Fibroblast of skin of back (primary cell): ENCODE measurements at places on chromosomes 12 and 14.

- no peak for DNase-seq
Observed at GRCh38 chr12:70317781-70318180, 48.3 kb upstream of the KCNMB4 start.

- DNase-seq: no peak
Observed at GRCh38 chr14:93019367-93019843, 96.3 kb downstream of the ITPK1 start.

DNA sequence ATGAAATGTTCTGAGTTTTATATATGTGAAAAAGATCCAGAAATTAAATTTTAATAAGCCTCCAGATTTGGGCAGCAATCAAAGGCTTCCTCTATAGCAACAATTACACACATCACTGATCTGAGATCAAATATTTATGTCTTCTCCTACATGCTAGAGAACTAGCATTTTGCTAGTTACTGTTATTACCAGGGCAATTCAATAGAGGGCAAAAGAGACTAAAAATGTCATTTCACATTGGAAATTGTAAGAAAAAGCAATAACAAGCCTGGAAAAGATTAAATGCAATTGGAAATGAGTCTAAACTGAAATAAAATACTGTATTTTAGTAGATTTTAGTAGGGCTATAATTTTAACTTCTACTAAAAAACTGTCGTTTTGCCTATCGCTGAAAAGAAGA, 32.6 kb upstream of the ANO6 start:
- DNase-seq: peak; percentile 11

DNA sequence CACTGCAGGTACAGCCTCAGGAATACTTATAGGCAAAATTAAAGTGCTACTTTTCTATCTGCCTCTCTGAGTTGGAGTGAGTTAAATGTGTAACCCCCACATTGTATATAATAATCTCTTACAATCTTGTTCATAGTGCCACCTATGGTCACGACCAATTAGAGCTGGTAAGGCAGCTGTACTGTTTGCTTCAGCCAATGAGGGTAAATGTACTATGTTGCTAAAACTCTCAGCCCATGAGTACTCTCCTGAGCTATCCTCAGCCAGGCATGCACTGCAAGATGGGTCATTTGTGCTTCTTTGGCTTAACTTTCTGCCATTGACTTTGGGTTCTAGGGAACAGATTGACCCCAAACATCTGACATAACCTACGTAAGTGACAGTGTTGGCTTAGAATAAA, 15.0 kb upstream of the MDM2 start:
- DNase-seq: peak; percentile 26

- no peak for DNase-seq
Observed at GRCh38 chr14:55347040-55347439, 64.6 kb downstream of the ATG14 start.

DNA sequence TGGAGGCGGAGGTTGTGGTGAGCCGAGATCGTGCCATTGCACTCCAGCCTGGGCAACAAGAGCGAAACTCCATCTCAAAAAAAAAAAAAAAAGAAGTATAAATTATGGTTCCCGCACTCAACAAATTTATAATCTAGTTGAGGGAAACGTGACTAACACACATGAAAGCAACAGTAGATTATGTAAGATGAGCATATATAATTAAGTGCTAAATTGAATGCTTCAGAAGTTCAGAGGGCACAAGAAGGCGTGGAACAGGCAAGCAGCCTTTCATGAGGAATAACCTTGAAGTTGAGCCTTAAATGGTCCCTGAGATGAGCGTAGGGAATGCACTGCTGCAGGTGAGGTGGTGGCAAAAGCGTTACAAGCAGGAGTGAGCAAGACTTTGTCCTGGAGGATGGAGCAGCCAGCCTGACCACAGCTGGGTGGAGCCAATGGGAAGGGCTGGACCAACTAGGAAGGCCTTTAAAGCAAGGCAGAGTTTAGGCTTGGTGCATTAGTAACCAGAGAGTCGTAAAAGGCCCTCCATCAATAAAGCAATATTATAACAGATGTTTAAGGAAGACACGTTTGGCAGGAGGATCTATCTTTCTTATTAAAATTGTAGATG, 30.6 kb upstream of the TUBA1A start:
- DNase-seq: no peak

GRCh38 chr12:79945433-79945832, 10.5 kb upstream of the PPP1R12A start:
- DNase-seq: no peak

DNA sequence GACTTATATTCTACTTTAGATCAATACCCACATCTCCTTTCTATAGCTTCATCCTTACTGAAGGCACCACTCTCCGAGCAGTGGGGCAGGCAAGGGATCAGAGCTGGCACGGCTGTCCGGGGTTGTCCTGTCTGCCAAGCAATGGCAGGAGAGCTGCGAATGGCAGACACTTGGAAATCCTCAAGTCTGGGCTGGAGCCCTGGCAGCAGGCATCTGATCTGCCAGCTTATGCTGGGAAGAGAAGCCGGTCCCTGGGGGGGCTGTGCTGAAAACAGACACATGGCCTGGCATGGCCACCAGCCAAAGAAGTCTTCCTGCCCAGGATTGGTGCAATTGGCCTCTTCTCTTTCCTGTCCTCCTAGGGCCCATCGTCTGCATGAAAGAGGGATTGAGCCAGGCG, 280.2 kb upstream of the PWP1 start:
- DNase-seq: no peak

DNA sequence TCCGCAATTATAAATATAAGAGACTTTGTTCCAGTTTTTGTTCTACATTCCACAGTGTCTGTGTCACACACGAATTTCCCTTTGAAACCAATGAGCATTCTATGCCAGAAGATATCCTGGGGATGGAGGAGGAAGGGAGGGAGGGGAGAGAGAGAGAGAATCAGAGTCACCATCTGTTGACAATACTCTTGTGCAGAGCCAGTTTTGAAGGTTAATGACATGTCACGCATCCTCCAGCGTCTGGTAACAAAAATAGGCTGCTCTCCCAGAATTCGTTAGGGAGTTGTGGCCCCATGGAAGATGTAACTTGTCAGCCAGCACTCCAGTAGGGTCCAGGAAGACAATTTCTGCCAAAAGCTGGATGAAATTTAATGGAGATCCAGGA, 213.5 kb upstream of the KRR1 start:
- DNase-seq: peak; percentile 96

GRCh38 chr12:64125913-64126312, 96.2 kb downstream of the KICS2 start:
- DNase-seq: no peak

GRCh38 chr14:95014036-95014435, 143.3 kb downstream of the DICER1 start:
- DNase-seq: no peak

DNA sequence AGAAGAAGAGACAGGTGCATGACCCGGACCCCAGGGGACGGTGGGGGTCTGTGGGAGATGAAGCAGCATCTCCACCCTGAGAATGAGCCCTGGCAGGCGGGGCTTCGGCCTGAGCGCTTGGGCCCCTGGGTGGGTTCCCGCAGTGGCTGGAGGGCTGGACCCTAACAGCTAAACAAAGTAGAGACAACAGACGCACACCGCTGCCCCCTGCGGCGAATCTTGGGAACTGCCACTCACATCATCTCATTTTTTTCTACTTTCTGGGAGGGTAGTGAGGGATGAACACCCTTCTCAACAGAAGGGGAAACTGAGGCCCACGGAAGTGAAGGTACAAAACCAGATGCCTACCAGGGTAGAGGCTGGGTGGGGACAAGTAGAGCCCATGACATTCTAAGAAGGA, 104.7 kb downstream of the RFLNA start:
- no peak for DNase-seq

DNA sequence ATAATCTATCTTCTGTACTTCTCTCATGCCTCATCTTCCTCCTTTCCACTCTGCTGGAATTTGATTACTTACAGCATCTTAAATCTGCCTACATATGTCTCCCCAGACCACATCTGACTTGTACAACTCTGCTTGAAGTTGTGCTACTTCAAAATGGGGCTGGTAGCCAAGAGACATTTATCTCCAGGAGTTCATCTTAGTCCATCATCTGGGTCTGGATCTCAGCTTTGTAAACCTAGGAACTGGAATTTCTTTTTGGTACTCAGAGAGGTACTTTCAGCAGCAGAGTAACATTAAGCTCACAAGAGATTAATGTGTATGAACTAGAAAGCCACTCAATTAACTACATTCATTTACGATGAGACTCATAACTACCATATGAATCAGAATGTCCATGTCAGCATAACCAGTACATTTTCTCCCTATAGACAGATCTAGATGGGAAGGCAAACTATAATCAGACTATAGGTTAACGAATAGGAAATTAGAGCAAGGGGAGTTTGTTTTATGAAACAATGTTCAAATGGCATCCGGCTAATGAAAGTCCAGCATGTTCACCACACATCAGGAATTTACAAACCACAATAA, 178.8 kb downstream of the CEP128 start:
- DNase-seq: no peak

DNA sequence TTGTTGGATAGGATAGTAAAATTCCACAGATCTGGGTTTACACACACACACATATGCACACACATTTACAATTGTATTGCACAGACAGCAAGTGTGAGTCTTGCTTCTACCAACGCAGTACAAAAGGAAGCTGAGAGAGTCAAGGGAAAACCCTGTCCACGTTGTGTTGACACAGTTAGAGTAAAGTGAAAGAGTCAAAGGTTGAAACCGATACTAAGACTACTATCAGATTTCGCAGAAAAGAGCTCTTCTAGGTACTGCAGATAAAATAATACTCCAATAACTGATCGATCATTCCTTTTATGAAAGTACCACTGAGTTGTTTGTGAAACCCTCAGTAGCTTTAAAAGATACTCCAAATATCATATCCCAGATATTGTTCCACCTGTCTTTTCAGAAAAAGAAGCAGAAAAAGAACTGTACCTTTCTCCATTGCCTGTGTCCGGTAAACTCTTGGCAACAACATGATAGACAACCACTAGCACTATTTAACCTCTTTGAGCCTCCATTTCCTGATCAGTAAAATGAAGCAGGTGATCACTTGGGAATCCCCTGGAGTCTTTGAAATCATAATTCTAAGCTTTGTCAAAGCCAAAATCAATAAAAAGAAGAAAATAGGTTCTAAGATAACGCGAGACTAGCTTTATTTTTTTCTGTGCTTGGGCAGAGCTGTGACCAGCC, 224.6 kb upstream of the FOXN3 start:
- no peak for DNase-seq

DNA sequence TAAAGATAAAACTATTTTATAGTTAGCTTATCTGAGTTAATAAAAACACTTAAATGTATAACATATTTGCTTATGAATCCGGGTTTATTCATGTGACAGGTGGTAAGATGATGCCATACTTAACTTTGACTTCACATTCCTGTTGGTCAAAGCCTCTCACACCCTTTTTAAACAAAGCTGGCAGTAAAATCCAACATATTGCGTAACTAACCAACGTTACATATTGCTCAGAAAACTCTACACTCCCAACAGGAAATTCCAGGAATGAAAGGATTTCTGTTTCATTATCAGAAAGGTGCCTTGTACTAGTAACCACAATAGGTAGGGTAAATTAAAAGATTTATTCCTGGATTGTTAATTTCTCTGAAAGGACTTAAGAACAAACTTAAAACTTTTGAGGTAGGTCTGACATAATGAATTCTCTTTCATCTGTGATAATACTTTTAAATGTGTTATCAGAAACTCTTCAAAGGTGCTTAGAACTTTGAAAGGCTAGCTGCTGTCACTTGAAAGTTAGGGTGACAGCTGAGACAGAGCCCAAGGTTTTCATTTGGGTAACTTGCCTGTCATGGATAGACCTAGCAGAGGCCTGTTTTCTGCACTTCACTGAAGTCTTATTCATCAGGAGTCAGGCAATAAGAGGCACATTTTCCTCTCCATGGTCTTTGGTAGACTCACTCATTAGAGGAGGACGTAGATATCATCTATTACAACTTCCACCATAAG, 23.8 kb upstream of the CATSPERB start:
- no peak for DNase-seq

- no peak for DNase-seq
Observed at GRCh38 chr14:64826845-64827244, 52.9 kb downstream of the SPTB start.

GRCh38 chr14:55798406-55798805, 218.4 kb downstream of the KTN1 start:
- no peak for DNase-seq

GRCh38 chr14:40494483-40494882, 1062.2 kb upstream of the FBXO33 start:
- no peak for DNase-seq

DNA sequence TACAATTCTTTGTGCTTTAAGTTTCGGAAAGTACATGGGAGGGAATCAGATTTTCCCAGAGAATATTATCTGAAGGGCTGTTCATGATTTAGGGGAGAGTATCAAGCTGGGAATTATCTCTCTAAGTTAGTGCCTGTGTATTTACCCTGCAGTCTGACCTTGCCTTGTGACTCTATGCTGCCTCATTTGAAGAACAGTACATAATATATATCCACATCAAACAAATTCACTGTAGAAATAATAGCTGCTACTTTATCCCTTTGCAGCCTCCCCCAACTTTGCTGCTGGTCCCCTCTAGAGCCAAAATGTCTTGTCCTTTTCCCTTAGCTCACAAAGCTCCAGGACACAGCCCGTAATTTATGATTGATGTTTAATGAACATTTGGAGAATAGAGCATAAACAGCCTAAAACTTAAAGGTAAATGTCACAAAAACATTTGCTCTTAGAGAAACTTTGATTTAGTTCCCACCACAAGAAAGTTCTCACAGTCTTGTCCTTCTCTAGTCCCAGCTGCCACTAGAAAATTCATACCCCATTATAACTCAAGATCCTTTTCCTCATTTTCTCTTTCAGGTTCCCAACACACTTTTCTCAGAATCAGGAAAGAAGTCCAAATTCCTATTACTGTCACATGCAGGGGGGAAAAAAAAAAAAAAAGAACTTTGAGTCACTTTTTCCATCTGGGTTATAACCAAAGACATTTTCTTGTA, 1009.6 kb downstream of the FLRT2 start:
- DNase-seq: peak; percentile 7

GRCh38 chr12:131988054-131988796, 38.5 kb downstream of the EP400 start:
- DNase-seq: no peak

- no peak for DNase-seq
Observed at GRCh38 chr14:104023325-104024055, 62.0 kb upstream of the ASPG start.

GRCh38 chr12:6465467-6466183, 4.9 kb downstream of the VAMP1 start:
- peak; percentile 68 for DNase-seq

- DNase-seq: no peak
Observed at GRCh38 chr12:132710043-132710404, 618 bp upstream of the PGAM5 start.

DNA sequence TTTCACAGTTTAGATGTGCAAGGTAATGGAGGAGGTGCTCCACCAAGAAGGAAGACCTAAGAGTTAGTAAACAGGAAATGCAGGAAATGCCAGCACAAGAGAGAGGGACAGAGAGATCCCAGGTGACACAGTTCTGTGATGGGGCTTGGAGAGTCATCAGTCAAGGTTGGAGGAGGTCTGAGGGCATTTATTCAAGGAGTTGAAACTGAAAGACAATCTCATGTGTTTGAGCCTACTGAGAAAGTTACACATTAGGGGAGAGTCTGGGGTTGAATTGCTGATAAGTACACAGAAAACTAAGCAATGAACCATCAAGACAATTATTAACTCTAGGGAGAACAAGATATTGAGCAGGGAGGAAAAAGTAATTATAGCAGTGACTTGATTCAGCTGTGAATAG, 138.5 kb downstream of the ANO6 start:
- DNase-seq: no peak
